Hypothalamus (tissue), 51 donors: ENCODE measurements at places on chromosomes 5 and 9.

DNA sequence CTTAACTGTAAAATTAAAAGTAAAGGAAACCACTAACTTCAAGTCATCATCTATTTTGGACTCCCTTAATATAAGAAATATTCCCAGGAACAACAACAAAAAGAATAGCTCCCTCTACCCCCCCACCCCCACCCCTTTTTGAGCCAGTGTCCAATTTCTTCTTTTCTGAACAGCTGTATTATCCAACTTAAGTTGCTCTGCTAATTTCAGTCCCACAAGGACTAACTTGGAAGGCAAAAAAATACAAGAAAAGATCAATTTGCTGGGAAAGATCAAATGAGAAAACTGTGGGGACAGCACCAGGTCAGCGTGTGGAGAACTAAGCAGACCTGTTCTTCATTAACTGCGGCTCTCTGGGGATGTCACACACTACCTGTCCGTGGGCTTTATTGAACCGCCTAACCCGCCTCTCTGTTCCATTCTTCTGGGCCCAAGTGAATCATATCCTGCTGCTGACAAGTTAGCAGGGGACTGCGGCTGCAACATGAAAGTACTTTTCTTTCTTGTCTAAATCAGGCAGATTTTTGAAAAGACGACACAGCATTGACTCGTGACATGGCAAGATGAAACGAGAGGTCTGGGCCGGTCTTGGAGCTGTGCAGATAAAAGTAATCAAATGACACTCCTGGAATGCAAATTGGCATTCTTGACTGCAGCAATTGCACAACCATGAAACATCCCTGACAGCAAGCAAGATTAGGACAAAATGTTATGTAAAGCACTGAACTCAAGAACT, 2.7 kb downstream of the BNC2 start:
- DNase-seq: no peak

DNA sequence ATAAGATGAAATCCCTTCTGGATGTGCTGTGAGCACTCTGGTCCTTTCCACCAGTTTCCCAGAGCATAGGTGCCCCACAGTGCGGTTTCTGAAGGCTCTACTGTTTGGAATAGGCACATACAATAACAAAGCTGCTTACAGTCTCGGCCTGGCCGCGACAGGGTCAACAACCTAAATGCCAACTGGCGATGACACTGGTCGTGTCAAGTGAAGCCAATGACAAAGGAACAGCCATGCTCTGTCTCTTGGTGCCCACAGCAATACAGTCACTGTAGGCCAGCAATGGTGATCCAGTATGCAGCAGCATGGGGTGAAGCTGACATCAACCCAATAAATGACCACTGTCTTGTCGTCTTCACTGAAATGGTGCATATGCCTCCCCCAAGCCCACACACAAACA, 47.8 kb upstream of the EQTN start:
- DNase-seq: peak; percentile 18

GRCh38 chr5:142128675-142129208, 20.2 kb downstream of the NDFIP1 start:
- no peak for DNase-seq

- DNase-seq: no peak
Observed at GRCh38 chr9:31255211-31255610, 1129.2 kb upstream of the ACO1 start.

DNA sequence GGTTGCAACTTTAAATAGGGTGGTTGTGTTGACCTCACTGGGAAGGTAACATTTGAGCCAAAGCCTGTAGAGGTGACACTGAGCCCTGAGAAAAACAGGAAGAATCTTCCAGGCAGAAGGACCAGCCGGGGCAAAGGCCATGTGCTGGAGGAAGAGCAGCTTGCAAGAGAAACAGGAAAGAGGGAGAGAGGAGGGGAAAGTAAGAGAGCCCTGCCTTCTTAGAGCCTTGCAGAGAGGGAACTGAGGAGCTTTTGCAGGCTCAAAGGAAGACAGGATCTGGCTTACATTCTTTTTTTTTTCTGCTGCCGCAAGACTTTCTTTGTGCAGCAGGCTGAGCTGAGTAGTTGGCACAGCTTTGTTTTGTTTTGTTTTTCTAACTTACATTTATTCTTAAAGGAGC, 17.4 kb downstream of the C9orf153 start:
- DNase-seq: no peak

DNA sequence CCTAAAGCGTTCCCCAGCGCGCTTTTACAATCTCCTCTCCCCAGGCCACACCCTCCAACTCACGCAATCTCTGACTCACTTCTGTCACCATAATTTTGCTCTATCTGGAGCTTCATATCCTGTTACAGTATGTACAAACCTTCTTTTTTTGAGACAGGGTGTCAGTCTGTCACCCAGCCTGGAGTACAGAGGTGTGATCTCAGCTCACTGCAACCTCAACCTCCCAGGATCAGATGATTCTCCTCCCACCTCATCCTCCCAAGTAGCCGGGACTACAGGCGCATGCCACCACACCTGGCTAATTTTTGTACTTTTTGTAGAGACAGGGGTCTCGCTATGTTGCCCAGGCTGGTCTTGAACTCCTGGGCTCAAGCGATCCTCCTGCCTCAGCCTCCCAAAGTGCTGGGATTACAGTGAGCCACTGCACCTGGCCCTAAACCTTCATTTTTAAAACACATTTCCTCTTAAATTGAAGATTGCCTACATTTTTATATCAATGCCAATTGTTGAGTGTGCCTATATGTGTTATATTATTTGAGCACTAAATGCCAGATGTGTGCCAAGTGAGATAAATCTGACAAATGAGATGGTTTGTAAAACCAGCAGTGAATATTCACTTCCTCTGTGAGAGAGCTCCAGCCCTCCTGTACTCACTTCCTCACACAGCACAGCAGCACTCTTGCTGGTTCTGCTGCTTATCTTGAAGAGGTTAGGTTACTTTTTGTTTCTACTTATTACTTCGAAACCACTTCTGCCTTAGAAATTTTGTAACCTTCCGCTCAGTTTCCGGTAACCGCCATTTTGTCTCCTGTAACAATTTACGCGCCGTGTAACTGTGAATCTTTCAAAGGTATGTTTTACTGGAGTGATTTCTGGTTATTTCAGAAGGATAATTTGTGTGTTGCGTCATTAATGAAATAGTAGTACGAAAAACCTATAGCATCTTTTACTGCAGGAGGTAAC, 57.9 kb downstream of the DOCK8 start:
- no peak for DNase-seq

GRCh38 chr5:125501396-125501795, 755.0 kb upstream of the ZNF608 start:
- DNase-seq: peak; percentile 23

- DNase-seq: no peak
Observed at GRCh38 chr5:149212198-149212951, 59.3 kb upstream of the AFAP1L1 start.

DNA sequence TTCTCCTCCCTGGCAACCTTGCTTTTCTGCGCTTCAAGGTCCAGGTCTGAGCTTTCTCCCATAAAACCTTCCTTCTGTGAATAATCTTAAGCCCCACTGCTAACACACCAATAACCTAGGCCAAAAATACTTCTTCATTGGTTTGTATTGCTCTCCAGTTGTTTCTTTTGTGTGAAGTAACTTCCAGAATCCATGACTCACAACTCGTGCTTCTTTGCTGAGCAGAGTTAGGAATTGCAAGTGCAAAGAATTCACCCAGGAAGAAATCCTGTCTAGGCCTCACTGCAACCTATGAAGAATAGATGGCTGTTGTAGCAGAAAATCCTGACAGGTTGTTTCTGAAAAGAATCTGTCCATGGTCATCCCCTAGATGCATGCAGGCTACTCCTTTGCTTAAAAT, 295.7 kb downstream of the MED10 start:
- DNase-seq: no peak

DNA sequence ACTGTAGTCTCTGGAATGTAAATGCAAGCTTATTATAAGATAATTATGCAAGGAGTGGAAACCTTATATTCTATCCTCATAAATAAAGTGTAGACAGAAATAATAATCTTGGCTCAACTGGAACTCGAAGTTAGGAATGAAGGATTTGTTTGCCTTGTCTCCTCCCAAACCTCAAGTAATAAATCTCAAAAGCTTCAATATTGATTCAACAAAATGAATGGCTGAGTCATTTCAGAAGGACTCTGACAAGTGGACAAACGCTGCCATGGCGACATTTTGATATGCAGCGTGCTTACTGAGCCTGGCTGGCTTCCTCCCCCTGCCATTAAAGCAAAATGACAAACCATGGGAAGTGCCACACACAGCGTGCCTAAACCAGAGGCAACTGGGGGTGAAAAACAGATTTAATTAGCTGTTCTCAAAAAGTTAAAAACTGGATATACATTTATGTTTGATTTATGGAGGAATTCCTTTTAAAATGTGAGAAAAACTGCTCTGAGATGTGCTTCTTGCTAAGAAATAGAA, 10.5 kb upstream of the ADGRV1 start:
- no peak for DNase-seq

GRCh38 chr5:1201327-1202025, at the start of gene SLC6A19:
TSS of gene SLC6A19 (plus strand) at chr5:1201595. CDS start at chr5:1201651, 56 bp downstream.
- DNase-seq: no peak

DNA sequence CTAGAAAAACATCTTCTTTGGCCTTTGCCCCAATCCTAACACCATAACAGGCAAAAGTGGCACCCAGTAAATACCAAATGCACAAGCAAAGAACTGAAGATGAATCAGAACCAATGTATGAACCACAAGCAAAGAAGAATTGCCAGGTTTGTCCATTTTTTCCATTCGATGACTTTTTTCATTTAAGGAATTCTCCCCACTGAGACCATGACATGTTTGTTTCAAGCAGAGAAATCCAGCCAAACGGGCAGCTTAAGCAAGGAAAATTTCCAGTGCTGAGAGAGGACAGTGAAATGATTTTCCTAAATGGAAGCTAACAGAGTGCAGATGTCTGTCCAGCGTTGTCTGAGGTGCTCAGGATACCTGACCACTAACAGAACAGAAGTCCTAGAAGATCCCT, 203.7 kb downstream of the ADAMTS12 start:
- DNase-seq: no peak

DNA sequence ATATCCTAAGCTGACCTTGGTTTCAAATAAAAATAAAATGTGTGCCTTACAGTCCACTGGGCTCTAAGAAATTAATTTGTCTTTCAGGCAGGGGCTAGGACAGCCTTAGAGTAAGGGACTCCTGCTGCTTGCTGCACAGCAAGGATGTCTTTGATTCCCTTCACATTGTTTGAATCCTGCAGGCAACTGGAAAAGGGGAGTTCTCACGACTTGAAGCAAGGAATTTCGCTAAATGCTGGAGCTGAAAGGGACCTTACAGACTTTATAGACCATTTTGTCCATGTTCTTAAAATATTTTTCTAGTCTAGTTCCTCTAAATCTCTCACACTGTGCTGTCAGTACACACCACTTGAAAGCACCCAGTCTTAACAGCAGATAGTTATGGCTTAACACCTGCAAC, 35.6 kb downstream of the FBXW11 start:
- no peak for DNase-seq

DNA sequence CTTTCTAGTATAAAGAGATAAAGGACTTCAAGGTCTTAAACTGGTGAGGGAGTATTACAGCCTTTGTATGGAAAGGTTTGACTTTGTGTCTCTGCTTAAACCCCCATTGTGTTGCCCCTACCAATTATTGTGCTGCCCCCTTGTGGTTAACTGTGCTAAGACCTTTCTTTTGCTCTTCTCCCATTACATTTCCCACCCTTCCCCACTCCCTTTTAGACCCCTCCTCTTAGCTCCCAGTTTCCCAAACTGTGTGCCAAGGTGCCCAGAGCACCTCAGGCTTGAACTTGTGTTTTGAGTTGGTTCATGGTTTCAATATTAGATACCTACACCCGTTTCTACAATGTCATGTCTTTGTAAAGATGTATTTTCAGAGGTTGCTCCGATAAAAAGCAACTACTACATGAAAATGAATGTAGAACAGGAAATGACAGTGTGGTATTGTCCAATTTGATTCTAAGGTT, 2.9 kb downstream of the JAK2 start:
- no peak for DNase-seq

DNA sequence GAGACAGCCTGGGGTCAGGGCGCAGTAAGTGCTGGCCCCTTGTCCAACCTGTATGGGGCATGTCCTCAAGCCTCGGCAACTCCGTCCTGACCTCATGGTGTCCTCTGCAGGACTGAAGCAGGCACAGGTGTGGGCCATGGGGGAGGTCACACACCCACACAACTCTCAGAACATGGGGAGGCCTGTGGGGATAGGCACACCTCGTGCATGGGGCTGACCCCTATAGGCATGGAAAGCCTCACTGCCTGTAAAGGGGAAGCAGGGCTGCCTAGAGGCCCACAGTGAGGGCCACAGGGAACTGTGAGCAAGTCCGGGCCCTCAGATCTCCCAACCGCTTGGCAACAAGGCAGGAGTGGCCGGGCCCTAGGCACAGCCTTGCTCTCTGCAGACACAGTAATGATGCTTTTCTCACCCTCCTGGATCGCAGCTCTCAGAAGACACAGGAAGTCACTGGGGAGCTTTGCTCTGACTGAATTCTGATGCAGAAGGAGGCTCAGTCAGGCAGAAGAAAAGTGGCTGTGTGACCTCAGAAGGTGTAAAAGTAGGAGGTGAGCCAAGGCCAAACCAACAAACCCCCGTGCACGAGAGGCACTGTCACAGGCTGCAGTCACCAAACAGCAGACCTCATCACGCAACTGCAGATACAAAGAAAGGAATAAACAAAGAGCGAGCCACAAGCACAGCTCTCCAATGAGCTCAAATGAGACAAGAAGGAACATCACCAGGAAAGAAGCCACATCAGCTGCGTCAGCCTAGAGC, 5.4 kb downstream of the IPPK start:
- DNase-seq: no peak

DNA sequence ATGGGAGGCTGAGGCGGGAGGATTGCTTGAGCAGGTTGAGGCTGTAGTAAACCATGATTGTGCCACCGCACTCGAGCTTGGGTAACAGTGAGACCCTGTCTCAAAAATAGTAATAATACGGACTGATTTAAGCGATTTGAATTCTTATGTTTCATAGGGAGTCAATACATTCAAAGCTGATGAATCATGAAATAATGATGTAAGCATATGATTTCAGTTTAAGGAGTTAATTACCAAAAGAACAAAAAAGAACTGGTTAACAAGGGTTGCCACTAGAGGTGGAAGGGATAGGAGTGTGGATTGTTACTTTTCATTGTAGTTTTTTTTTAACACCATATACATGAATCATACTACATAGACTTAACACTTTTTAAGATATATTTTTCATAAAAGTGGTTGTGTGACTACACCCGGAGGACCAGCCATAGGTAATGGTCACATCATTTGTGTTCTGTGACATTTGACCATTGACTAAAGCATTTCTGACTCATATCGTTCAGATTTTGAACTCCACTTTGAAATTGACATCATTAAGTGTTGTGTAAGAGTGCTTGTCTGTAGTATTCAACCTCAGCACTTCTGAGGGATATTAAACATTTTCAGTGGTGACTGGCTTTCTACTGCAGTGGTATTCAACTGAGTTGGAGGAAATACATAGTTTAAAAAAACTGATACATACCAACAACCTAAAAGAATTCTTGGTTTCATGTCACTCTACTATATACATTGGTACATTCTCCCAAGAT, 7.0 kb downstream of the TRMT10B start:
- DNase-seq: no peak

DNA sequence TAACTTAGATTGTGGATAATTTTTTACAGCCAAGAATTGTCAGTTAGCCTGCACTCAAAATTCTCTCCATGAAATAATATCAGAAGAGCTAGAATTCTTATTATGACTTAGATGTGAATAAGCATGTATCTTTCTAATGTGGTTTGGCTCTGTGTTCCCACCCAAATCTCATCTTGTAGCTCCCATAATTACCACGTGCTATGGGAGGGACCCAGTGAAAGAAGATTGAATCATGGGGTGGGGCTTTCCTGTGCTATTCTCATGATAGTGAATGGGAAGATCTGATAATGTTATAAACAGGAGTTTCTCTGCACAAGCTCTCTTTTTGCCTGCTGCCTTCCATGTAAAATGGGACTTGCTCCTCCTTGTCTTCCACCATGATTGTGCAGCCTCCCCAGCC, 176.8 kb downstream of the MAT2B start:
- DNase-seq: no peak
